Panc1 (cell line): ENCODE measurements at places on chromosomes 1 and 21.

GRCh38 chr1:921011-921837 lies 2.5 kb upstream of the SAMD11 start:
- no peak for DNase-seq

GRCh38 chr1:200242110-200243041 lies 167.5 kb downstream of the ZNF281 start:
- DNase-seq = no peak

DNA sequence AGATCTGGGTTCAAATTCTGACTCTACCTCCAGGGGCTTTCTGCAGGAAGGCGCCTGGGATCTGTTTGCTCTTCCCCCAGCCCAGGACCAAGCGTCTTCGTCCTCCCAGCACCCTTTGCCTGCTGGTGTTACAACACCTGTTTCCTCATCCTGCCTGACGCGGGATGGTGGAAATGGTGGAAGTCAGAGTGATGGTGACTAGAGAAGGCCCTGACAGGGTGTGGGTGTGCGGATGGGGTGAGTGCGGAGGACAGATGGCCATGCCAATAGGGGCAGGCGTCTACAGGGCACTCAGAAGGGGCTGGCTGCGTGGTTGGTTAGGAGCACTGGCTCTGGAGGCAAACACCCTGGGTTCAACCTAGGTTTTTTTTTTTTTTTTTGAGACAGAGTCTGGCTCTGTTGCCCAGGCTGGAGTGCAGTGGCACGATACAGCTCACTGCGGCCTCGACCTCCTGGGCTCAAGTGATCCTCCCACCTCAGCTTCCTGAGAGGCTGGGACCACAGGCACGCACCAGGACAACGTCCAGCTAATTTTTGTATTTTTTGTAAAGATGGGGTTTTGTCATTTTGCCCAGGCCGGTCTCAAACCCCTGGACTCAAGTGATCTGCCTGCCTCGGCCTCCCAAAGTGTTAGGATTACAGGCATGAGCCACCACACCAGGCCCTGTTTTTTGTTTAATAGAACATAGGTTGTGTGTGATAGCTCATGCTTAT lies 1.5 kb downstream of the THEMIS2 start:
- DNase-seq = no peak

DNA sequence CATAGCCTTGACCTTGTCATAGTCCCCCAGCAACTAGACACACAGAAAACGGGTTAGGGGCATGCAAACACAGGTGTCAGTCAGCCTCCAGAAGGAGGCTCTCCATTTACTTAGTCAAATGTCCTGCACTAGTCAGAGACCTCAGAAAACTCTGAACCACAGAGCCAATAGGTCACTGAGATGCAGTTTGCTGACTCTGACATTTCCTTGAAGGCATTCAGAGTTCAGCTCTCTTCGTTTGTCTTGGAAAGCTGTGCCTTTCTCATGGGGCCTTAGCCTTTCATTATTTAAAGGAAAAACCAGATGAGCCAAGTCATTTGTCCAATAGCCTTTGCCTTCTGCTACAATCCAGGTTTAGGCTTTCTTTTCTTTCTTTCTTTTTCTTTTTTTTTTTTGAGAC lies 3.5 kb downstream of the OLFML2B start:
- no peak for DNase-seq

DNA sequence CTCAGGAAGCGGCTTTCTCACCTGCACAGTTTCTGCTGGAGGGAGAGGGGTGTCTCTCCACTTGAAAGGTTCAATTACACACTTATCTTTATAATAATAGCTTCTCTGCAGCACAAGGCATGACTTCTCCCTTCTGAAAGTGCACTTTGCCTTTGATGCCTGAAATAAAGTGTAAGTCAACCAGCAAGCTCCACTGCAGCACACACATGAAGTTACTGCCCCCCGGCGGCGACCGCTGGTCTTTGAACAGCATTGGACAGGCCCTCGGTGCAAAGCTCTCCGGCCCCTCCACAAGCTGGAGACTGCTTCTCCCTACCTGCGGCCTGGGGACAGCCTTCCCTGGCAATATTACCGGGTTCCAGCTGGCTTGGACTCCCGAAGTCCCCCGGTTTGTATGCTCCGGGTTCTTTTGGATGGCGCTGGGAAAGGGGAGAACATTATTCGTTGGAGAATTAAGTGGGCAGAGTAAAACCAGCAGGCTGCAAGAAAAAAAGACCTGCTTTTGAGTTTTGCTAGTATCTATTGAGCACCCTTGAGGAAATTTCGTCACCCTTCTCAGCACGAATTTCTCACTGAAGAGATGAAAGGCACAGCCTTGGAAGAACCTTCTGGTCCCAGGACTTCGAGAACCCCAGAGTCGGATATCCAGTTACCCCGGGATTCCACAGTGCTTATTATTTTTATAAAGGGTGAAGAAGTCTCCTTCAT lies 11.8 kb downstream of the RCAN1 start:
- no peak for DNase-seq

- no peak for DNase-seq
Observed at GRCh38 chr1:38498686-38499085, 360.9 kb downstream of the RRAGC start.

DNA sequence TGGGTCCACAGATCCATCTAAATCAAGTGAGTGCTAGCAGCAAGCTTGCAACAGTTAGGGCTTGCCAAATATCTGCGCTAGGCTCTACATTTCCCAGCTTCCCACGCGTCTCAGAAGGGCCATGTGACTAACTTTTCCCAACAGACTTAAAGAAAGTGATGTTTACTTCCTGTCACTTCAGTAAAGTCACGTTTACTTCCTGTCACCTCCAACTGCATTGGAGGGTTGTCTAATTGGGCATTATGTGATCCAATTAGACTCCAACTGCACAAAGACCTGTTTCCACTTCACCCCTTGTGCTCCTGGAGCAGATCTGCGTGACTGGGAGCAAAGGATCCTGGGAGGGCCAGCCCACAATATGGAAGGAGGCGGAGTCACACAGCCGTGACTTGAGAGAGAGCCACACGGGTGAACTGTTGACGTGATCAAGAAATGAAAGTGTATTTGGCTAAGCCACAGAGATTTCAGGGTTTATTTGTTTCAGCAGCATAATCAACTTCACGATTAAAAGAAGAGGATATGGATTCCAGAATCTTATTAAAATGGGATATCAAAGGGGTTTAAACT lies 77.7 kb downstream of the CYYR1 start:
- DNase-seq = no peak

DNA sequence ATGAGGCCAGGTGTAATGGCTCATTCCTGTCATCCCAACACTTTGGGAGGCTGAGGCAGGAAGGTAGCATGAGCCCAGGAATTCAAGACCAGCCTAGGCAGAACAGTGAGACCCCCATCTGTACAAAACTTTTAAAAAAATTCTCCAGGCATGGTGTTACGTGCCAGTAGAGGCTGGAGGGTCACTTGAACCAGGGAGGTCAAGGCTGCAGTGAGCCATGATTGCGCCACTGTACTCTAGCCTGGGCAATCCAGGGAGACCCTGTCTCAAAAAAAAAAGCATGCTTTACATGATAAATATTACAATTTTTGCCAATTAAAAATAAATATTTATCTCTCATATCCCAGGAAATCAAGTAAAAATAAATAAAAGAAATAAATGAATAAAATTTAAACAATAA lies 17.6 kb upstream of the VPS45 start:
- no peak for DNase-seq
